Aorta (tissue), 5 donors: ENCODE measurements at places on chromosomes 7 and 10. TPM values are rescaled to one million over a fixed set of nuclear protein-coding genes. Genes with fewer than 3 reads are reported as not detected.

The GNB2 gene
- total RNA-seq = 185 TPM

DNA sequence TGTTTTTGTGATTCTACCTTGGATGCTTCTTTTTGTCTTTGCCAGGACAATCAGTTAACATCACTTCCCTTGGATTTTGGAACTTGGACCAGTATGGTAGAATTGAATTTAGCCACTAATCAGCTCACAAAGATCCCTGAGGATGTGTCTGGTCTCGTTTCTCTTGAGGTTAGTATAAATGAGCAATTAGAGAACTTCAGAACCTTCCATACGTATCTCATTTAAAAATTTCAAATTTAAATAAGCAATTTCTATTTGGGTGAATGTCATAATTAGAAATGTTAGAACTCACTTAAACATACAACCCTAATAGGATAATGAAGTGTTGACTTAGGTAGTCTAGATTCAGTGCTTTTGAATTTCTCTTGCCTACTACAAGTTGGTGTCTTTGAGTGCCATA, 69.3 kb upstream of the ADRA2A start:
- DNase-seq = no peak

The VENTX gene
- total RNA-seq = 4.0 TPM

DNA sequence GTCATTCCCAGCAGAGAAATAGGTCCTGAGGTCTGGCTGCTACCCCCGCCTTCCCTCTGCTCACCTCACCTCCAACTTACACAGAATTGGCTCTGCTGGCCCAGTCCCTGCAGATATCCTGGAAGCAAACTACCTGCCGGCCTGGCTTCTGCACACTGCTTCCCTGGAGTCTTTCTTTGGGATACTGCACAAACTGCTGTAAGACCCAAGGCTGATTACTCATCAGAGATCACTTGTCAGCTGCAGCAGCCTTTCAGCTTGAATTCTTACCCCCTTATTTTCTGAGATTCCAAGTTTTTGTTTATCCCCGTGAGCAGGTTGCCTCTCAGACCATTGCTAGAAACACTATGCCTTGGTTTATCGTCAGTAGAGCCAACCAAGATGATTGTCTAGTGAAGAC, 426.4 kb downstream of the PHTF2 start:
- DNase-seq = no peak

The DYDC2 gene
- total RNA-seq = not detected

The ADIRF gene
- 520 TPM for total RNA-seq

GRCh38 chr7:94127026-94127425, 122.9 kb upstream of the BET1 start:
- no peak for DNase-seq

DNA sequence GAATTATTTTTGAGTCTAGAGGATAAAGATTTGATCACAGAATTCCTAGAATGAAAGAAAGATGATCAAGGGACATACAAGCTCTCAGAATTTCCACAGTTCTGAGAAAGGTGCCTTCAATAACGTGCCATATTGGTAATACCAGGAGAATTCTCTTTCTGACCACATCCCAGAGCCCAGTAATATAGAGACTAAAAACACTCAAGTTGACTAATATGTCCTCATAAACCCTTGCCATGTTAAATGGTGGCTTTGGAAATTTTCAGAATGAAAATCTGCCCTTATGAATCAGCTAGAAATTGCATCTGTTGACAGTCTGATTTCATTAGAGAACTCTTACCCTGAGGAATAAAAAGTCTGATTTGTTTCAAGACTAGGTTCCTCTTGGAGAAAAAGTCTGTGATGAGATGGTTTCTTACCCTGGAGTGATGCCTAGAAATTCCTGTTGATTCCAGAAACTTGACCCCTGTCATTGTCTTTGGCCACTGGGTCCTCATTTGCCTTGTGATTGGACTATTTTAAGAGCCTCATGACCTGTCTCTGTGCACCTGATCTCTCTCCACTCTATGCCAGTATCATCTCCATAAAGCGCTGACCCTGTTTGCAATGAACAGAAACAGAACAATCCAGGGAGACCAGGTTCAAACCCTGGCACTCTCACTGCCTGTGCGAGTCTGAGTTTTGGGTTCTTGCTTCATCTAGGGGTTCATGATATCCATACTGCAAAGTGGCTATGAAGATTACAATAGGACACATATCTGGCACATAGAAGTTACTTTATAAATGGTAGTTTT, 3.3 kb downstream of the IL2RA start:
- no peak for DNase-seq

DNA sequence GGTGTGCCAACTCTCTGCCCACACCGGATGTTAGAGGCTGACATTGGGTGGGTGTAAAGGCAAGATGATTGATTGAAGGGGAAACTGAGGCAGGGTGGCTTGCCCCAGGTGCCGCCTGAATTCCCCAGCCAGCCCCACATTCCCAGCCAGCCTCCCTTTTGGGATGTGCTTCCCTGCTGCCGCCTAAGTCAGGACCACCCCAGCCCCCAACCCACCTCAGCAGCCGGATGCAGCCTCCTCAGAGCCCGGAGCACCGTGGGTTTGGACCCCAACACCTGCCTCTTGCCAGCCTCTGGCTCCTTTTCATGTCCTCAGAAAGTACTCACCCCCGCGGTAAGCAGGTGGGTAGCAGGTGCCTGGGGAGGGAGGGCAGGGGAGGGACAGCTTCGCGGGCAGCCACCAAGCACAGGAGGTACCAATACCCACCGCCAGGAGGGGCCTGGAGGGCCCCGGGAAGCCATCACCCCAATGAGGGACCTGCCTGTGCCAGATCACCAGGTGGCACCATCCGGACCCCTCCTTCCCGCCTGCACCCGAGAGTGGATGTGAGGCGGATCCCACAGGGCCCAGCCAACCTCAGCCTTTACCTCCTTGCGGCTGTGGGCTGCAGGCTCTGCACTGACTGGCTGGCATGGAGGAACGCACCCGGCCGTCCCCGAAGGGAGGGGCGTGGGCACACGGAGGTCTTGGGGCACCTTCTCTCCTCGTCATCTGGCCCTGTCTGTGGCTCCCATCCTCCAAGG, 60.5 kb downstream of the PWWP2B start:
- peak; percentile 50 for DNase-seq

DNA sequence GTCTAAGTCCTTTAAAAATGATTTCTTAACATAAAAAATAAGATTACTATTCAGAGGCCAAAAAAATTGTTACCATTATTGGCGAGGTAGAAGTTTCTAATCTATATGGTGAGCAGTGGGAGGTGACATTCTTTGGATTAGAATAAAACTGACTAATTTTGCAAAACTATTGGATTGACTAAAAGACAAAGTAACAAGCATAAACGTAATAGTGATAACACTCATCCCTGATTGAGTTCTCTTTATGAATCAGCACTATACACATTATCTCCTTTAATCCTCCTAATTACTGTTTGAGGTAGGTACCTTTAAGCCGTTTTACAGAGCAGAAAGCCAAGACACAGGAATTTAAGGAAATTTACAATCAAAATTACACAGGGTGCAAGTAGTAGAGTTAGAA, 139.2 kb upstream of the NRP1 start:
- DNase-seq = no peak

The HOXA2 gene
- total RNA-seq = 4.7 TPM

The SLC39A12 gene
- total RNA-seq = 0.32 TPM

DNA sequence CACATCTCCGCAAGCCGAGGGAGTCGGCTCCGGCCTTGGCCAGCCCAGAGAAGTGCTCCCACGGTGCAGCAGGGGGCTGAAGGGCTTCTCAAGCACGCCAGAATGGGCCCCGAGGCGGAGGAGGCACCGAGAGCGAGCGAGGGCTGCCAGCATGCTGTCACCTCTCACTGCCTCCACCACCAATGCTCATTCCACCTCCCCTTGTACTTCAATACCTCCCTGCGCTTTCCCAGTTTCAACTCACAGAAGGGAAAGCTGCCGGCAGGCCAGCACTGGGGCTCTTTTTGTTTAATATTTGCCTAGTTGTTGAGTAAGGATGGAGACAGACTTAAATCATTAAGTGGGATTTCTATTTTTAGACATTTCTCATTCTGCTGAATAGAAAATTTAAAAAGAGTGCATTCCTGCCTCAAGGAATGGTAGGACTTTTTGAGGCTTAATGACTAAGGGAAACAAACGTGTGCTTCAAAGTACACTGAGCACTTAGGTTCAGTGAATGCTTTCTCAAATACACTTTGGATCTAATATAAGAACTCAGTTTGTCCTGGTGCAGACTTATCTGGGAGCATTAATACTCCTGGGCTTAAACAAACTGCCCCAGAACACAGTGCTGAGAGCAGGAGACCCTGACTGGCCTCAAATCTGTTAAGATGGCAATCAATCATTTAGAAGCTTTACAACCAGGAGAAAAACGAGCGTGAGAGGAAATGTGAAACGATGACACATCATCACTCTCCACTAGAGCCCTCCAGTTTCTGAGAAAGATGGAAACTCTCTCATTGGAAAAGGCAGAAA, 131.2 kb downstream of the RALA start:
- no peak for DNase-seq

The SCRN1 gene
- 48.1 TPM for total RNA-seq

DNA sequence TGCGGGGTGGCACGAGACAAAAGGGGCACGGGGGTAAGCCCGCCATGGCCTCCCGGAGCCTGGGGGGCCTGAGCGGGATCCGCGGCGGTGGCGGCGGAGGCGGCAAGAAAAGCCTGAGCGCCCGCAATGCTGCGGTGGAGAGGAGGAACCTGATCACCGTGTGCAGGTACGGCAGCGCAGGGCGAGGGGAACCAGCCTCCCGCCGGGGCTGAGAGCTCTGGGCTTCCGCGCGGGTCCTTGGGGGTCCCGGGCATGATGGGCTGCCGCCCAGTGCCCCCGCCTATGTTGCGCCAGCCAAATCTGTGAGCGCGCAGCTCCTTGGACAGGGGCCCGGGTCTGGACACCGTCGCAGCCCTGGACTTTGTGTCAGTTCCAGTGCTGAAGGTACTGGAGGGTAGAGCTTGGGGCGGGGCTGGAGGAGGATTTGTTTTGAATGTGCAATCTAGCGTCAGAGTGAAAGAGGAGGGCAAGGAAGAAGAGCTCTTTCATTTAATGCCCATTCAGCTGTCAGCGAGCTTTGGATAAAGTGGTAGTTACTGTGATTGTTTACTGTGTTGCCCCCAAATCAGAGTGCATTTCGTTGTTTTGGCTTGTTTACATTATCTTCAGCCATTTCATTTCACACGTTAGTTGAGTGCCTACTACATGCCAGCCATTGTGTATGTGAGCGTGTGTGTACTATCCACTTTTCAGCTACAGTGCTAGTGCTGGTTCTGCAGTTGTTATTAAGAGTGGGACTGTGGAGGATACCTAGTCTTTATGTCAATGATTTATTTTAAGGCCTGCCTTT, 777 bp downstream of the RUNDC3B start:
- DNase-seq = peak; percentile 75

DNA sequence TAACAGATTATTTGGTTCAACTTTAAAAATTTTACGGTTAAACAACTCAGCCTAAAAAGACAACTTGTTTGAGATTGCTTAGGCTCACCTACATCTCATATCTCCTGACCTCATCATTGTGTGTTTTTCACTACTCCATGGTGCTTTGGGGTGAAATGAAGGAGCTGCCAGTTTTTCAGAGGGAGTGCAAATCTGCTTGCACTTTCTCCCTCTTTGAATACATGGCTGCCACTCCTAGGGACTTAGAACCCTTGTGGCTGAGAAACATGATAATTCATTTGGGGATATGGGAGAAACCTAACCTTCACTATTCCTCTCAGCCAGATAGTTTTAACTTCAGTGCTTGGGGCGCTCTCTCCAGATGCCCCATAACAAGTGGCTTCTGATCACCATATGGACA, 2.7 kb downstream of the CCSER2 start:
- no peak for DNase-seq

DNA sequence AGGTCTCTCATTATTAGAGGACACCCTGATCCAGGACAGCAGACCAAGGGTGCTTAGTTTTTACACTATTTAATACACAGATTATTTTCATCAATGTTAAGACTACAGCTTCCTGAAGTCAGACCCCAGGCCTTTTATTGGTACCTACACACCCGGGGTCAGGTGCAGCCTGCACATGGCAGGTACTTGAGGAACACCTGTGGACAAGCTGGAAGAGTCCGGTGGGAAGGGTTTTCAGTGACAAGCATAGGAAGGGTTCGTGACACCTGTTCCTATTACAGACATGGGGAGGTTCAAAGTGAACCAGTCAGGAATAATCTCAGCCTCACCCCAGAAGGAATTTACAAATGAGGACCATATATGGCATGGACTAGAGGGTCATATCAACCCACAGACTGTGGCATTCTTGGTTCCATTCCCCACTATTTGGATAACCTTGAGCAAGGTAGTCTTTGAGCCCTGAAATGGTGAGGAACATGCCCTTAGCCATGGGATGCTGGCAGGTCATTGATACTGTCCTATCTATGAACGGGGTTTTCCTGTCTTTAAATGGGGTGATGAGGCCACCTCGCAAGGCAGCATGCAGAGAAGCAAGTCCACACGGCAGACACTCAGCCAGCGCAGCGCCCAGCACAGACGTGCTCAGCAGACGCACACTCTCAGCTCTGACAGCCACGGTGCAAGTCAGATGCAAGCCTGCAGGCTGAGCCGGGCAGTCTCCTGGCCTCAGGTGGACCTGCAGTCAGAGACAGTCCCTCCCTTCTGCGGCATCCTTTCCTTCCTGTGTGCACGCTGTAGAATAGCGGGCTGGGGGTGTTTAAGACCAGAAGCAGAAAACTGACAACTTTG, 624.9 kb downstream of the PTPRN2 start:
- no peak for DNase-seq

- DNase-seq = no peak
Observed at GRCh38 chr7:13152755-13153154, 465.3 kb downstream of the ARL4A start.

DNA sequence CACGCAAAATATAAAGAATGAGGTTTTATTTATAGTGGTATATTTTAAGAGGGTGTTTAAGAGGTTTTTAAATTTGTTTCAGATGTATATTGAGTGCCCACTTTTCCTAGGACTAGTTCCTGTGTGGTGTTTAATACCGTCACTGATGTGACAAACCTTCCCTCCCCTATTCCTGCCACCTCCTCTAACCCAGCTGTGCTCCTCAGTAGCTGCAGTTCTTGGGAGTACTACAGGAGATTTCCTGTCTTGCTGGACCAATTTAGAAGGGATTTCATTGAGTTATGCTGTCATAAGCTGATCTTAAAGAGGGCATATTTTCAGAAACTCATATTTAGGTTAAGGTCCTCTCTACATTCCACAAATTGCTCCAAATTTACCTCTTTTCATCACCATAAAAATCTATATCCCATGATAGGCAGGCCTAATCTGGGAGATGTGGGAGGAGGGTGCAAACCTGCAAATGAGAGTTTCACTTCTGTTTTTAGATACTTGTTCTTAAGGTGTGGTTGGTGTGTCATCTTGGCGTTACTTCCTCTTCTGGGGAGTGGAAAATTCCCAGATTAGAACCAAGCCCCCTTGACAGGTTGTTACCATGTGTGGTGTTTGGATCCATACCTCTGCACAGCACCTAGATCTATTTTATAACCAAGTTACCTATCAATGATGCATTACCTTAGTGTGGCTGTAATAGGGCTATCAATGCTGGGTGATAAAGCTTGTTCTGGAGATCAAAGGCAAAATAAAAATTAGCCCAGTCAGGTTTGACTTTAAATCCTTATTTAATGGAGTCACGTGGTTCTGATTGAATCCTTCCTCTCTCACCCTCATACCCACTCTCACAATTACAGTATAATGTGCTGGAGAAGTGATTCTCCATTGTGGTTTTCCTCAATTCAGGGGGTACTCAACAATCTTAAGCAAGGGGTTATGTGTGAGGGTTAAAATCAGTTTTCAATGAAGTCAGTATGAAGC, 141.1 kb downstream of the CDK14 start:
- DNase-seq = no peak

GRCh38 chr7:155863721-155864151, 51.5 kb upstream of the SHH start:
- no peak for DNase-seq

The UNC5B gene
- total RNA-seq = 13.0 TPM

The NKX2-3 gene
- total RNA-seq = not detected
